Right cardiac atrium (tissue), 5 donors: ENCODE measurements at places on chromosomes 1 and 21.
A peak's percentile ranks its signal among the peaks of the same experiment; 100 is the strongest.

DNA sequence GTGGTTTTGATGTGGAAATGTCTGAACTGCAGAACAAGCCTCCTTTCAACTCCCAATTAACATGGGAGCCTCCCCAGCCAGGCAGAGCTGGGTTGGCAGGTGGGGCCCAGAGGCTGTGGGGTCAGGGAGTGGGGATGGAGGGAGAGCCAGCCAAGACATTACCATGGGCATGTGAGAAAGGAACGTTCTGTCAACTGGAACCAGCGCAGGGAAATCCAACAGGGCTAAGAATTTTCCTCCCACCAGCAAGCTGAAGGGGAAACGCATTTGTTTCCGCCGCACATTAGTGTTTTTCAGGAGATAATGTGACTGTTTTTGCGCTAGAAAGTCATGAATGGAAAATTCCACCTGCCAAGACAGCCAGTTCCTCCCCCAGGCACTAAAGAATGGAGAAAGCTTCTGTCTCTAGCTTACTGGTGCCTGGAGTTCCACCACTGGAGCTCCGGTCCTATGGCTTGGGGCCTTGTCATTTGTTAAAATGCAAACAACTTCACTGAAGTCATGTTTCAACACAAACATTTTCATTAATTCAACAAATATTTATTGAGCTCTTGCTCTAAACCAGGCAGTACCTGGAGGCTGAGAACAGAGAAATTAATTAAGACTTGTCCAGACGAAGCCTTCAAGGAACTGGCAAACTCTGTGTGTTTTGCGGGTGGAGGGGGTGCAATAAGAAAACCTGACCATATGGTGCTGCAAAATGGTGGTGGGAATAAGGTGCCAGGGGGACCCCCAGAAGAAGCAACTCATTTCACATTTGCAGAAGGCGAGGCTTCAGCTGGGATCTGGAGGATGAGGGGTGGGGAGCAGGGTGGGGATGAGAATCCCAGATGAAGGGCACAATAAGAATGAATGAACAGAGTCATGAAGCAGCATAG is 305.1 kb downstream of the MATN1 start:
- no peak for DNase-seq

GRCh38 chr1:204408074-204408507 is 3.5 kb downstream of the PPP1R15B start:
- DNase-seq: peak; percentile 77

DNA sequence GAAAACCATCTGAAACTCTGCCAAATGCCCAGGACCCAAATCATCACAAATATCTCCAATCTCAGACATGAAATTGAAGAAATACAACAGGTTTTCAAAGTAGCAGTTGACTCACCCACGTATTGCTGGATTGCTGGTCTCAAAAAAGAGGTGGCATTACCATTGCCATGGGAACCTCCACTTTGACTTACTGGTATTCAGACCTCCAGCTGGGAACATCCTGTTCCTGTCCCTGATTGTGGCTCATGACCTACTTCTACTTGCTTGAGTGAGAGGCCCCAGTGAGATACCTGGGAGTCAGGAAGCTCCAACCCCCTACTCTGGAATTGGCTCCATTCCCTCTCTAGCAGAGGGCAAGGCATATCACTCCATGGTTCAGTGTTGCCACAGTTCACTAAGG is 64.6 kb downstream of the NMNAT2 start:
- DNase-seq: no peak

- no peak for DNase-seq
Measured at GRCh38 chr1:108154314-108154713, 45.8 kb downstream of the SLC25A24 start.

GRCh38 chr1:205537386-205538018 is 33.0 kb downstream of the CDK18 start:
- DNase-seq: no peak

- no peak for DNase-seq
Measured at GRCh38 chr1:79460773-79461436, 454.4 kb upstream of the ADGRL4 start.

GRCh38 chr21:34205811-34206571 is 132.6 kb downstream of the MRPS6 start:
- DNase-seq: no peak

- DNase-seq: no peak
Measured at GRCh38 chr1:160647329-160647720, 481 bp upstream of the SLAMF1 start.

DNA sequence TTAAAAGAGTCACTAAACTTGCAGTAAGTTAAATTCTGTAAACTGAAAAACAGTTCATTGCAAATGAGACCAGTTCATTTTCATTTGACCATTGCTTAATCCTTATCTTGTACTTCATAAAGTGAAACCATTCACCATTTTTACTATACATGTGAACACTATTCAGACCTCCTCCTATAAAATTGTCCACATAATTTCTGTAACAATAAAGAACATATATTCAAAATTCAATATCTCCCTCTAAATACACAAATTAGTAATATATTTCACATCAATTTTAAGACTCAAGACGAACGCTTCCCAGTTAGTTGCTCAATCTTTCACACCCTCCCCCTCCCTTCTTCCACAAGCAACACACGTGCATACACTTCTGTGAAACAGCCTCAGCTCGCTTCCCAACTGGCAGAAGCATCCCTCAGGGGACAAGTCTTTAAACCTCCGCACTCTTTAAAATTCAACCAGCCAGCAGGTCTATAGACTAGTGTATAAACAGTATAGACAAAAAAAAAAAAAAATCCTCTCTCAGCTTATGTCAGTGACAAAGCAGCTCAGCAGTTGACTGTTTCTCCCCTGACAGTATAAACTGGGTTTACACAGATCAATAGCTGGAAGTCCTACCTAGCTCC is 99.6 kb downstream of the DENND1B start:
- DNase-seq: peak; percentile 57

GRCh38 chr1:5859766-5860165 is 132.5 kb downstream of the NPHP4 start:
- DNase-seq: no peak

DNA sequence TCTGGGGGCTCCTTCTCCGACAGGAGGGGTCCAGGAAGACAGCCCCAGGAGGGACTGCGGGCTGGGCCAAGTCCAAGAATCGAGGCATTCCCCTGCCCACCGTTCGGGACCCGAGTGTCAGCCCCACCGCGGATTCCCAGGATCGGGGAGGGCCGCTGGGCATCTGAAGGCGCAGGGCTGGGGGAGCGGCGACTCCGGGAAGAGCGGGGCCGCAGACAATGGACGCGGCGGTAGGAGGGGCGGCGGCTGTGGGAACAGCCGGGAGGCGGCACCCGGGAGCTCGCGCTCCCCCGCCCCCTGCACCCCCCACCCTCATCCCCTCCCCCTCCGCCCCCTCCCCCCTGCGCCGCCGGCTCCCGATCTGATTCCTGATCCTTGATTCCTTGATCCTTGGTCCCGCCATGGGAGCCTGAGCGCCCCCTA is at the start of gene VANGL2:
Gene VANGL2, plus strand, starts transcription at position 342 of the 423 bp plus-strand sequence. CDS start 15,274 bp downstream, outside the sequence.
- DNase-seq: peak; percentile 95

DNA sequence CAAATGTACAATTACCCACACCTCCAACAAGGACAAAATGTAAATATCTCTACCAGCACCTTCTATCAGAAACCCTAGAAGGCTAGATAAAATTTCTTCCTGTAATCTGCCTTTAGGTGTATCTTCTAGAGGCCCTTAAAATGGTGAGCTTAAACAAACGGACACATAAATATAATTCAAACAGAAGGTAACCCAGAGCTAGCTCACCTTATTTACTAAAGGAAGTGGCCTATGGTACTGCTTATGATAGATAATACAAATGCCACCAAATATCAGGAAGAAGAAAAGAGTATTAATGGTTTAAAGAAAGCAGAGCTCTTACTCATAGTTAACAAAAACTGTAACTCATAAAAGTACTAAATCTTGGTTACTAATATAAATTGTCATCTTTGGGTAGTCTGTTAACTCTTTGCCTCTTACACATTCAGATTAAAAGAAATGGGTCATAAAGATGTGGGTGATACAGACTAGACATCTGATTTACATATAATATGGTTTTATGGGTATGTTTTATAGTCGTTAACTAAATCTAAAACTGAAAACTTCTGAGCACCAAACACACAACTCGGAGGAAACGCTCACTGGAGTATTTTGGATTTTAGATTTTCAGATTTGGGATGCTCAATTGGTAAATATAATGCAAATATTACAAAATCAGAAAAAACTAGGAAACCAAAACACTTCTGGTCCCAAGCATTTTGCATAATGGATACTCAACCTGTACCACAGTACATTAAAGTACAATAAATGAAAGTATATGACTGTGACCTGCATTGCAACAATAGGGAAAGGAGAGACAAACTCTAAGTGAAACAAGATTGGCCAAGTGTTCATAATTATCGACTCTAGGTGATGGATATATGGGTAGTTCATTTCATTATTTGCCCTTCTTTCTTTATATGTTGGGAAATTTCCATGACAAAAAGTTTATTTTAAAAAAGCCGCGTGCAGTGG is 23.2 kb downstream of the TRIT1 start:
- no peak for DNase-seq

GRCh38 chr1:201941420-201942128 is 4.8 kb downstream of the LMOD1 start:
- no peak for DNase-seq

DNA sequence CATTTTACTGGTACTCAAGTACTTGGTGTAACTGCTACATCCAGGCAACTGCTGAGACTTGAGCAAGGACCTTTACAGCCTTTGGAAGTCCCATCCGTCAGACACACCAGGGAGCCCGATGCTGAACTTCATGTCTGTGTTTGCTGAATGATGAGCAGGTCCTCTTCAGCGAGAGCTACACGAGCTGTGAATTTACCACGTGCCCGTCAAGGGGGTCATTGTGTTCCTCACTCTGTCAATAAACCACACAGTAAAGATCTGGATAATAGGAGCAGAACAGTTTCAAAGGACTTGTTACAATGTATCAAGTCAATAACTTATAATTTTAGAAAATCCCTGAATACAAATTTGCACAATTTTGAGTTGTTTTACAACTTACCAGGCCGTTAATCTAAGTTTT is 427.2 kb downstream of the KIF26B start:
- DNase-seq: no peak

DNA sequence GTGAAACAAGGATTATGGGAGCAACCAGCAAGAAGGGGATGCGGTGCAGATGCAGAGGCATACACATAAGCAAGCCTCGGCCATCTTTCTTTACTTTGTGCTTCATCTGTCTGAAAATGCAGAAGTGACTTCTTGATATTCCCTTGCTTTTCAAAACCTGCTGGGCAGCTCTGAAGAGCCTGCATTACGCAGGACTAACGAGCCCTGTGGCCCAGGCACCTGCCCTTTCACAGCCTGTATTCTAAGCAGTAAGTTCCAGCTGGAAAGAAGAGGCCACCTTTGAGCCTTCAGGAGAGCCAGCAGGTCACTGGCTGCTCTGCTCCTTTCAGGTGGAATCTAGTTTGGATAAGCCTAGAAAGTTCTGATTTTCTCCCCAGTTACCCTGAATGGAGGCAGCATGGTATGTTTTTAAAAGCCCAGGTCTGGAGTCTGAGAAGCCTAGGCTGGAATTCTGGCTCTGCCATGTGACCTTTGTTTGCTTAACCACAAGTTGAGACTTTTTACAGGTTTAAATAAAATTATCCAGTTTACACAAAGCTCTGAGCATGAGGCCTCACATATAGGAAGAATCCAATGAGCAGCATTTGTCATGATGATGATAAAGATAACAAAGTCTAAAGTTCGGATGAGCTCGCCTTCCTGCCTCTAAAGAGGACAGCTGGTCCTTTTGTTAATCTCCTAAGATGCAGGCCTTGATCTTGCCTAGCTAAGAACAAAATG is 122.9 kb downstream of the UBR4 start:
- no peak for DNase-seq

GRCh38 chr1:232249339-232249738 is 380.6 kb downstream of the SIPA1L2 start:
- no peak for DNase-seq

GRCh38 chr21:37627074-37627473 is 260.5 kb downstream of the DYRK1A start:
- DNase-seq: no peak

DNA sequence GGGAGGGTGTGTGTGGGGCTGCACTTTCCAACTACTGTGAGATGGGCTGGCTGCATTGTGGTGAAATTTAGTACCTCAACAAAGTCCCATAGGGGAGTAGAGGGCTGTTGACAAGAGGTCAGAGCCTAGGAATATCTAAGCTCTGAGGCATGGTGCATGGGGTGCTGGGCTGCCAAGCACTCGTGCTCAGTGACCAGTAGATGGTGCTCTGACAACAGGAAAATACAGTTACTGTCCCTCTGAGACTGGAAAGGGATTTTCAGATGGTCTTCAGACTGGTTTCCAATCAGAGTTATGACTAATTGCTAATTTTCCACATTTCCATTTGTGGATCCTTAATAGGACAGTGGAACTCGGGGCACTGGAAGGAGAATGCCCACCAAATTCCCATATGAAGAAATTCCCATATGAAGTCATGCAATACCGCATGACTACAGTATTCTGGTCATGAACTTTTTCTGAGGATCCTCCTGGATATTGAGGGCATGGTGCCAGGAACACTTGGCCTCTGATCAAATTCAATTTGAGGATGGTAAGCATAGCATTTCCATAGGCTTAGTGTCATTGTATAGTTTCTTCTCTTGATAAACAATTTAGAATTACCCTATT is 4.1 kb upstream of the CACNA1E start:
- DNase-seq: peak; percentile 67

- DNase-seq: no peak
Measured at GRCh38 chr1:106880226-106880625, 176.2 kb upstream of the PRMT6 start.

DNA sequence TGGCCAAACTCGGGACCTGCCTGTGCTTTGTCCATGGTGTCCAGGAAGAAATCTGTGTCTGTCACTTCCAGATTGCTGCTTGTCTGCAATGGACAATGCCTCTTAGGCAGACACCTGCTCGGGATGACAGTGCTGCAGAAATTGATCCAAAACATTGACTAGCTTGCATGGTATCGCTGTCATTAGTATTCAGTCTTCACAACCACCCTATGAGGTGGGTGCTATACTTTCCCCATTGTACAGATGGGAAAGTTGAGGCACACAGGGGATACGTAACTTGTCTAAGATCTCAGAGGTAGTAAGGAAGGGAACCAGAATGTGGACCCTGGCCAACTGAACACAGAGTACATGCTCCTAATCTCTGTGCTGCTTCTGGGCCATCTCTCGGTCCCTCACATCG is 138.7 kb downstream of the DHRS3 start:
- DNase-seq: no peak

GRCh38 chr1:25684216-25684965 is 67.8 kb downstream of the MAN1C1 start:
- DNase-seq: peak; percentile 74
